Activated CD4-positive, alpha-beta T cell treated with anti-CD3 and anti-CD28 coated beads, Interleukin-2, Interleukin-4, amounts not matched to agents 100 ng/mL and 50 ng/mL, durations not matched to agents 16 hours and 8 hours (primary cell): ENCODE measurements at places on chromosomes 7 and 10.

- peak; percentile 67 for DNase-seq
These were observed 24.0 kb downstream of the CCSER2 start for GRCh38 chr10:84352251-84352842.

GRCh38 chr7:43630482-43630881 is 47.6 kb downstream of the STK17A start:
- no peak for DNase-seq

DNA sequence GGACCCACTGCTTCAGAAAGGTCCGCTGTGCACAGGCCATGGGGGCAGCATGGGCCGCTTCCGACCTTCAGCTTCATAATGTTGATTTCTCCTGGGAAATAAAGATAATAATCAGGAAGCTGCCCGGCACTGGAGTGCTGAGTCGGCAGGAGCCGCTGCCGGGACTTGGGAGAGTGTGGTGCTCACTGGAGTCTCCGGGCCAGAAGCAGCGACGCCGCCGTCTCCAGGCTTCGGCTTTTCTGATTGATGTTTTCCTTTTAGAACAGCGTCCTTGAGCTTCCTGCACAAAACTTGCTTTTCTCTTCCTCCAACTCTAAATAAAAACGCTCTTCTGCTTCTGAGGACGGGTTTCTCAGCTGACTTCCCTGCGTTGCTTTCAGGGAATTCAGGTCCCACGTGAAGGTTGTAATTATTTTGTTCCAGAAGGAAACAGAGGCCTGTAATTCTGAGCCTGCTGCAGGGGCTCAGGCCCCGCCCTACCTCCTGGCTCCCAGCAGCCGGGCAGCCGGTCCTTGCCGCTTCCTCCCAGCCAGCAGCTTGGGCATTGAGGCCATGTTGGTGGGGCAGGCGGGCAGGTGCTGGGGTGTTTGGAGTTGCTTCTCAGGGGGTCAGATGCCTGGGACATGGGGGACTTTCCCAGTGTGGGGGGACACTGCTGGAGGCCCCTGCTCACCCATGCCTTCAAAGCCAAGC is 14.7 kb downstream of the PWWP2B start:
- no peak for DNase-seq

- no peak for DNase-seq
These were observed 253.7 kb upstream of the PITRM1 start for GRCh38 chr10:3426190-3426845.

DNA sequence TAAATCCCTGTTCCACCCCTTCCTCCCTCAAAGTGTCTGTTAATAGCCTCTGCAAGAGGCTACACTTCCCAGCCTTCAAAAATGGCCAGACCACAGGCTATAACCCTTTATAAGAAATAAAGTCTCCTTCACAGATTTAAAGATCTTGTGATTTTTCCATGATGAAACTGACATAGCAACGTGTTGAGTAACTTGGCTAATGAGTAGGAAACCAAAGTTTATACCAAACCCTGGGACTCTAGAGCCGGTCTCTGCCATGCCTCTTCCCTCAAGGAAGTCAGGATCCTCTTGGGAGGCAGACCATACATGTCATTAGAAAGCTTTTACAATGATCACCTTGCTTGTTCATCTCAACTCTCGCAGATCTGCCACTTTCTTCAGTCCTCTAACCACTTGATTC is 44.4 kb downstream of the GRM8 start:
- DNase-seq: no peak

- no peak for DNase-seq
These were observed 36.5 kb downstream of the MCU start for GRCh38 chr10:72728462-72728861.

- DNase-seq: no peak
These were observed 80.5 kb downstream of the FAM13C start for GRCh38 chr10:59281861-59282260.

DNA sequence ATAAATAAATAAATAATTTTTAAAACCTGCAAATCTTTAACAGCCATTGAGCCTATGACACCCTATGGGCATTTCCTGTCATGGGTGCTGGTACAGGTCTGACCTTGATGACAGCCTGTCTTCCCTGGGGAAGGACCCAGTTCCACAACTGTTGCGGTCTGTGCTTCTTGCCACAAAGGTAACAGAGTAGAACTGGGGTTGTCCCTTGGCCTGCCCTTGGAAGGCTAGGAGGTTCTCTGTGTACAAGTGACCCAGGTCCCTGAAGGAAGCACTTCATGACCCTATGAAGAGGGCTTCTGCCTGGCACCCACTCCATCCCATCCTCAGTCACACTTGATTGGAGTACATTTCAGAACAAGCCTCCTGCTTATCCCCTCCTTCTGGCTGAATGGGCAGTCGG is 66.9 kb downstream of the OGDH start:
- DNase-seq: no peak

DNA sequence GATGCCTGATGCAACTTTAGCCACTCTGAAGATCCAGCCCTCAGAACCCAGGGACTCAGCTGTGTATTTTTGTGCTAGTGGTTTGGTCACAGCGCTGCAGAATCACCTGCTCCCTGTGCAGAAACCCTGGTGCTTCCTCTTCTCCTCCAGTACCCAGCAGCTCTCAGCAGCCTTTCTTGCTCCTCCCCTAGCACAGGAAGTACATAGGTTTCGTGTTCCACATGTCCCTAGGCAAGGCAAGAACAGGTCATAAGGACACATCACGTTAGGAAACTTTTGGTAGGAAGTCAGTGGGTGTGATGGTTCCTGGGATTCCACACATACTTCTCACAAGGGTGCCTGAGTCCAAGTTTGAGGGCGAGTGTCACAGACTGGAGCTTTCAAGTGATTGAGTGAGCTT is 167.9 kb upstream of the PRSS1 start:
- DNase-seq: peak; percentile 32

GRCh38 chr10:93063977-93064660 is 3.5 kb downstream of the CYP26C1 start:
- no peak for DNase-seq

DNA sequence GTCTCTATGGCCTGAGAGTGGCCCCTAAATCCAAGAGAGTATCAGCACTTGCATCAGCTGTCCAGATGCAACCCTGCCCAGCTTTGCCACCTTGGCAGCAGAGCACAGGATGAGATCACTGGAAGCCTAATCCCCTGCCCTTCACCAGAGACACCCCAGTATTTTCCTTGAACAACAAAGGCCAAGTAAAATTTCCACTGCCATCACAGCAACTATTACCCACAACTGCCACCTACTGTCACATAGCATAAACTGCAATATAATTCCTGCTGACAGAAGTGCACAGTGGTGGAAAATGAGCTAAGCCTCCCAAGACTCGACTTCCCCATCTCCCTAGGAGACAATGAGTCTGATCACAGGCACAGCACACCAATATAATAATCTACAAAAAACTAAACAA is 462.8 kb upstream of the ZWINT start:
- peak; percentile 6 for DNase-seq

GRCh38 chr10:61688551-61689308 is 26.0 kb downstream of the CABCOCO1 start:
- DNase-seq: no peak

- peak; percentile 12 for DNase-seq
These were observed at the start of gene TMEM178B for GRCh38 chr7:141073641-141074161. Gene TMEM178B, plus strand, starts transcription at chr7:141074064.

DNA sequence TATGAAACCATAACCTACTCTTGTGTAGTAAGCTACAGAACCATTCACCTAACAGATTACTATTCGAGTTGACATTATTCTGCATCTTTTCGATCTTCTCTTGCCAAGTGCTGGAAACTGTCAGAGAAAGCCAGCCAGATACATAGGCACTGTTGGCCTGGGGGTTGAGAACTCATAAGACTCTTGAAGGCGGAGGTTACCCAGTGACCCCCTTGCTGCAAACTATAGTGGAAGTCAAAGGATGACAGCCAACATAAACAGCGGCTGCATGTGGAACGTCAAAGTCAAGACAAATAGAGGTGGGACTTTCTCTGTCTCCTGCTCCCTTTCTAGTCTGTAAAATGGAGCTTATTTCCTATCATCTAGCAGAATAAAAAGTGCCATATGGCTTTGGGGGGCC is 394.2 kb downstream of the LRMDA start:
- DNase-seq: no peak

GRCh38 chr10:18005781-18006456 is 54.2 kb downstream of the SLC39A12 start:
- no peak for DNase-seq

DNA sequence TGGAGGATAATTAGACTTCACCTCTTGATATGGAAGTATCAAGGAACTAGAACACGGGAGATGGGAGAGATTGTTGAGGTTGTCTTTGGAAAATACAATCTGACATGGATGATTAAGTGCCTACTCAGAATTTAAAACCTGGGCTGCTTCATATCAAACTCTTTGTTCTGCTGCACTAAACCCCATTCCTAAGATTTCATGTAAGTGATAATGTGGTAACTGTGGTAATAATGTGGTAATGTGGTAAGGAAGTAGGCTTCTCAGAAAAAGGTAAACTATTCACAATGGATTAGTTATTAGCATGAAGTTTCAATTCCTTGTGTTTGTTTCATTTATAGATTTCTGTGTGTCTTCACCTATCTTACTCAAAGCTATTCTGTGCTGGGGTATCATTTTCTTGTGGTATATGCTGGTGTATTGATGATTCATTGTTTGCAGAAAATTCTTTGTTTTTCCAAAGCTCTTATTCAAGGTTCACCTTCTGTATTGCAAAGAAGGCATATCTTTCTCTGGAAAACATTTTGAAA is 129.9 kb upstream of the TAC1 start:
- DNase-seq: no peak
